ENCODE measurements at places on chromosomes 13 and 19.

DNA sequence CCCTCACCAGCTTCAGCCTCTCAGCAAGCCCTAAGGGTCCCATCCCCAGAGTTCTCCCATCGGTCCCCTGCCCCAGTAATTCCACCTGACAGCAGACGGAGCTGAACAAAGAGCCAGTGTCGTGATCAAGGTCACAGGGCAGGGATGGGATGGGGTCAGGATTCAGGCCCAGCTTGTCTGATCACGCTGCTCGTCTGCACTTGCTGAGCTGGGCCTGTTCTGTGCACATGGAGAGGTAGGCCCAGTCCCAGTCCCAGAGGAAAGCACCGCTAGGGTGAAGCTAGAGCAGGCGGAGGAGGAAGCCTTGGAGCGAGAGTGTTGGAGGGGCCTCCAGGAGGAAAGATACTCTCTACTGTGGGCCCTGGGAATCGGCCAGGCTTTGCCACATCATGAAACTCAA, 7.1 kb upstream of the RBM42 start:
- no peak for DNase-seq

GRCh38 chr13:31739226-31739625, at the start of gene RXFP2:
RXFP2 (plus strand) TSS chr13:31739526; CDS start chr13:31739613, 87 bp downstream.
- DNase-seq: no peak

DNA sequence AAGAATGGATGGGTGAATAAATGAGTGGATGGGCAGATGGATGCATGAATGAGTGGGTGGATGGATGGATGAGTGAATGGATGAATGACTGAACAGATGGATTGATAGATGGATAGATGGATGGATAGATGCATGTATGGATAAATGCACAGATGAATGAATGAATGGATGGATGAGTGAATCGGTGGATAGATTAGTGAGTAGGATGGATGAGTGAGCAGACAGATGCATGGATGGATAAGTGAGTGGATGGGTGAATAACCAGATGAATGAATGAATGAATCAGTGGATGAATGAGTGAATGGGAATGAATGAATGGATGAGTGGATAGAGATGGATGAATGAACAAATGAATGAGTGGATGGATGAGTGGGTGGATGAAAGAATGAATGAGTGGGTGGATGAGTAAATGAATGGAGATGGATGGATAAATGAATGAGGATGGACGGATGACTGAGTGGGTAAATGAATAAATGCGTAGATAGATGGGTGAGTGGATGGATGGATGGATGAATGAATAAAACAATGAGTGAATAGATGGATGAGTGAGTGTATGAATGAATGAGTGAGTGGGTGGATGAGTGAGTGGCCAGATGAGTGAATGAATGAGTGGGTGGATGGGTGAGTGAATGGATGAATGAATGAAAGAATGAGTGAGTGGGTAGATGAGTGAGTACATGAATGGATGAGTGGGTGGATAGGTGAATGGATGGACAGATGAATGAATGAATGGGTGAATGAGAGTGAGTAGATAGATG, 13.0 kb downstream of the GAS6 start:
- no peak for DNase-seq

- DNase-seq: no peak
Observed at GRCh38 chr13:39159846-39160370, 121.7 kb downstream of the NHLRC3 start.

GRCh38 chr13:21719463-21719862, 48.6 kb downstream of the FGF9 start:
- DNase-seq: no peak

GRCh38 chr13:112012016-112012704, 54.8 kb upstream of the SOX1 start:
- DNase-seq: no peak

GRCh38 chr13:20991741-20992520, 69.5 kb downstream of the LATS2 start:
- no peak for DNase-seq

- DNase-seq: no peak
Observed at GRCh38 chr13:64546371-64546770, 2683.8 kb downstream of the PCDH9 start.

- no peak for DNase-seq
Observed at GRCh38 chr19:48713041-48713863, 6.3 kb downstream of the MAMSTR start.

DNA sequence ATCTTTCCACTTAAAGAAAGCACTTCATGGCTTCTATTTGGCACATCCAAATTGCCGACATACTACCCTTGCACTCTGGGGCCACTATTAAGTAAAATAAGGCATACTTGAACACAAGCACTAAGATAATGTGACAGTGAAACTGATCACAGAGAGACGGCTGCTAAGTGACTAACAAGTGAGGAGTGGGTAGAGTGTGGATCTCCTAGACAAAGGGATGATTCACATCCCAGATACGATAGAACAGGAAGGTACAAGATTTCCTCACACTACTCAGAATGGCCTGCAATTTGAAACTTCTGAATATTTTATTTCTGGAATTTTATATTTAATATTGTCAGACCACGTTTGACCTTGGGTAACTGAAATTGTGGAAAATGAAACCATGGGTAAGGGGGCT, 1721.8 kb upstream of the SPRY2 start:
- DNase-seq: no peak

- DNase-seq: no peak
Observed at GRCh38 chr19:57829316-57829715, 783 bp upstream of the ZNF587B start.

DNA sequence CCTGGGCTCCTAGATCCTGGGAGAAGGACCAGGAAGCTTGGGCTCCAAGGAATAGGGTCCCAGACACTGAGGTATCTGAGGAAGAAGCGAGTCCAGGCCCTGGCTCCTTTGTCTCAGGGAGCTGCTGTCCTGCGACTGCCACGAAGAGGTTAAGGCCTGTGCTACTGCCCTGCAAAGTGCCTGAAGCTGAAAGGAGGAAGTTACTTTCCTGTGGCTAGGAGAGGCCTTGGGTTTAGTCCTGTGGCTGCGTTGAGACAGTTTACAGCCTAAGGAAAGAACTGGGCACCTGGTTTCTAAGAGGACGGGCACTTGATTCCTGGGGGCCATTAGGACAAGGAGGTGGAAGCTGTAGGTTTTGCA, 2.8 kb downstream of the MYADM start:
- no peak for DNase-seq

DNA sequence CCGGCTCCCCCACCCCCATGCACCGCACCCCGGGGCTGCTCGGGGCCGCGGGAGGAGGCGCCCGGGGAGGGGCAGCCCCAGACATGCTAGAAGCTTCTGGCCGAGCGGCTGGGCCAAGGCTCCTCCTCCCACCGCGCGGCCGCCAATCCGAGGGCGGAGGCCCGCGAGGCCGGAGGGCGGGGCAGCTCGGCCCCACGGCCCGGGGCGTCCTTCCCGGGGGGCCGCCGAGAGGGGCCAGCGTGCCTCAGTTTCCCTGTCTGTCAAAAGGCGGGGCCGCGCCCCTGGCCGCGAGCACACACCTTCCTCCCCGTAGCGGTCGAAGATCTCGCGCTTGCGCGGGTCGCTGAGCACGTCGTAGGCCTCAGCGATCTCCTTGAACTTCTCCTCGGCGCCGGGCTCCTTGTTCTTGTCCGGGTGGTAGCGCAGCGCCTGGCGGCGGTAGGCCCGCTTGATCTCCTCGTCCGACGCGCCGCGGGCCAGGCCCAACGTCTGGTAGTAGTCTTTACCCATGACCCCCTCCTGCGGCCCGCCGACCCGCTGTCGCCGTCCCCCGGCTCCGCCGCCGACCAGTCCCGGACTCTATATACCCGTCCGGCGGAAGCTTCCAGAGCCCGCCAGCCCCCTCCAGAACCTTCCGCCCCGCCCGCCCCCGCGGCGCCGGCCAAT, at the start of gene DNAJB1:
TSS of gene DNAJB1 (minus strand) at position 558 of the 666 bp plus-strand sequence. CDS start at position 510, 48 bp downstream.
- peak; percentile 48 for DNase-seq

- DNase-seq: no peak
Observed at GRCh38 chr19:3469638-3470499, 10.5 kb downstream of the SMIM24 start.
